ENCODE measurements at places on chromosomes 4 and X.

DNA sequence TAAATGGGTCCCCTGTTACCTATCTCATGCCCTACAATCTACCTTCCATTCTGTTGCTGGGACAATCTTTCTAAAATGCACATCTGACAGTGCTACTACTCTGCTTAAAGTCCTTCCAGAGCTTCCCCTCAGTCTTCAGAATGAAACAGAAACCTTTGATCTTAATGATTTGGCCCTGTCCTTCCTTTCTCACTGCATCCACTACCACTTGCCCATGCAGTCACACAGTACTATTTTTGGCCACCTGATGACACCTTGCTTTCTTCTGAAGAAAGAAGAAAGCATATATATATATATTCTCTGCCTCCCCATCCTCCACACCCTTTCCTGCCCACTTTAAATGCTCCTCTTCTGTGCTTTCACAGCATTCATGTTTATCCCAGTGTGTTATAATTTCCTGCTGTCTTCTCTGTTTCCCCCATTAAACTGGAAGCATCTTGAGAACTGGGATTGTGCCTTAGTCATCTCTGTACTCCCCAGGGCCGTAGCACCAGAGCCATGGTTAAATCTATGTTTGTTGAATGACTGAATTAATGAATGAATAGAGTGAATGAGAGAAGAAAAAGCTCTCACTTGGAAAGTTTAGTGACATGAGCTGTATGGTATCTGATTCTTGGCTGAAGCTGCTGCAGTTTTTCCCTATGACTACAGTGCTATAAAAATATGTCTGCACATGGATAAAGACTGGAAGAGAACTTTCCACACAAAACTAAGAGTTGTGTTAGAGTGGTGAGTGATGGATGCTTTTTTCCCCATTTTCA is 56.2 kb downstream of the RTL9 start:
- no peak for DNase-seq

DNA sequence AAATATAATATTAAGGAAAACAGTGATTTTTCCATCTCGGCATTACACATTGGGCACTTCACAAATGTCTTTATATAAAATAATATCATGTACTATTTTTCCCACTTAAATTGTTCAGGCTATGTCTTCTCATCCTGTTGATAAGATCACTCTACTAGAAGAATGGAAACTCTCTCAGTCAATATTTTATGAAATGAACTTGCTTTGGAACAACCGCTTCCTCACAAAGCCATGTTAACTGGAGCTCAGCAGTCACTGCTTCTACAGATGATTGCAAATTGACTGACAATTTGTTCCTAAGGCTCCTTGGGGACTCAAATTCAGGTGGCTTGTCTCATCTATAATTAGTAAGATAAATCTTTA is 127.5 kb upstream of the CBR4 start:
- no peak for DNase-seq

DNA sequence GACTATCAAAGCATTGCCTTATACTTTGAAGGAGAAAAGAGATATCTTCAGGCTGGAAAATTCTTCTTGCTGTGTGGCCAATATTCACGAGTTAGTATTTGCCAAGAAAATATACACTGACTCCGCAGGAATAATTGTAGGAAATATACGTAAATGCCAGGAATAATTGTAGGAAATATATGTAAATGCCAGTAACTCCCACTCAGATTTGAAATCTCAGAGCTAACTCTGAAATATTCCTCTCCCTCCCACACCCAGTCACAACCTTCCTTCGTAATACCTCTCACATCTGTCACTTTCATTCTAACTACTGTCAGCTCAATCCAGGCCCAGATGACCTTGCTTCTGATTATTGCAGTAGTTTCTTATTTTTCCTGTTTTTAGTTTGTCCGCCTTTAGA is 73.5 kb downstream of the WDR19 start:
- no peak for DNase-seq

DNA sequence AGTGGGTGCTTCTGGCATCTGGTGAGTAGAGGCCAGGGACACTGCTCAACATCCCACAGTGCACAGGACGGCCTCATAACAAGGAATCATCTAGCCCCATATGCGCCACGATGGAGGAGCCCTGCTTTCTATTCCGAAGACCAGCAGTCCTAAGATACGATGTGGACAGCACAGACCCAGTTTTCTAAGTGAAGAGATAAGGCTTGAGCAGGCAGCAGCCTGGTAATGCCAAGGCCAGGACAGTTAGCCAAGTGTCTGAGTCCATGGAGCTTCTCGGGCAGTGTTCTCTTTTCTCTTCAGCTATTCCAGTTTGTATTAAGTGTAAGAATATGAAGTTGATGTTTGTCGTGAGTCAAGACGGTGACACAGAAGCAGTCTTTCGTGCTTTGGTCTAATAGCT is 112.7 kb downstream of the TBL1X start:
- DNase-seq = no peak
